Muscle of back (tissue), 13 donors: ENCODE measurements at places on chromosomes 11 and 22. TPM values are rescaled to one million over a fixed set of nuclear protein-coding genes. Genes with fewer than 3 reads are reported as not detected.
A peak's percentile ranks its signal among the peaks of the same experiment; 100 is the strongest.

GRCh38 chr11:116642902-116643301, 129.9 kb downstream of the BUD13 start:
- no peak for DNase-seq

The FOLR1 gene
- 3.4 TPM for polyA plus RNA-seq

The ANGPTL5 gene
- polyA plus RNA-seq, result 0.14 TPM

The RASGRP2 gene
- 49.1 TPM for polyA plus RNA-seq

The CD3G gene
- 0.31 TPM for polyA plus RNA-seq

- no peak for DNase-seq
Observed at GRCh38 chr11:3916962-3917361, 61.5 kb downstream of the STIM1 start.

DNA sequence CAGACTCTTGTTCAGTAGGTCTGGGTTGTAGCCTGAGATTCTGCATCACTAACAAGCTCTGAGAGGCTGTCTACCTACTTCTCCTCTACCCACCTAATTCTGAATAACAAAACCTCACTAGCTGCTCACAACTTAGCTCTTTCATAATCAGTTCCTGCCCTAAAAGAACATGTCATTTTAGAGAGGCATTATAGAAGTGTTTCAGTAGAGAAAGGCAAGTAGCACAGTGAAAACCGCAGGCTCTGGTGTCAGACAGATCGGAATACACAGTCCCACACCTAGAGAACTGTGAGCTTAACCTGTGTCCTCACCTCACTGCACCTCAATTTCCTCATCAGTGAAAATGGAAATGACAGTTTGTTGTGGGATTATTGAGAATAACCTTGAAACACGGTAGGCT, 1337.6 kb upstream of the TENM4 start:
- DNase-seq, result no peak

The CPT1B gene
- polyA plus RNA-seq, result 46.0 TPM

The TNNI2 gene
- polyA plus RNA-seq, result 3,659 TPM

- DNase-seq, result peak; percentile 57
Observed at GRCh38 chr22:45268167-45268957, 16.4 kb upstream of the UPK3A start.
